Mesothelial cell of epicardium (in vitro differentiated cells): ENCODE measurements at places on chromosomes 3 and 15. TPM values are rescaled to one million over a fixed set of nuclear protein-coding genes. Genes with fewer than 3 reads are reported as not detected.

Gene CFAP100
- not detected in 3 replicates for total RNA-seq

GRCh38 chr3:85297291-85297690 is 338.5 kb downstream of the CADM2 start:
- no peak for DNase-seq
- no peak overlapping the region for H3K27ac ChIP-seq
- no peak overlapping the region for H3K4me3 ChIP-seq

DNA sequence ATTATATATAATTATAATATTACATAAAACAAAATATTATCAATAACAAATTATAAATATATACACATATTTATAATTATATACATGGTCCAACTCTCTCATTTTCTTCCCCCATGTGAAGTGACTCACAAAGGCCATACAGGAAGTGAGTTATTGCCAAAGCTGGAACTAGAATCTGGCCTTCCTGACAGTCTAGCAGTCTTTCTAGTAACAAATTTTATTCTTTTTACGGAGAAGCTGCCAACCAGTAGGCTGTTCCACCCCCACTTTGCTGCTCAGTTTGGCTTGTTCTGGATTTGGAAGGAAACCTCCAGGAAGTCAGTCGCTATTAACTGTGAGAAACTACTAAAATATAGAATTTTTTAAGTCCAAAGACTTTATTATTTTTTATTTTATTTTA is 79.6 kb downstream of the DHX36 start:
- H3K27me3 ChIP-seq = no peaks in the 10 kb centered on the region
- peaks cover 26% of the 10 kb centered on the region for H3K36me3 ChIP-seq
- peaks cover 3% of the 10 kb centered on the region for H3K4me1 ChIP-seq
- no peak overlapping the region for H3K4me3 ChIP-seq
- no peak for DNase-seq

GRCh38 chr3:129607391-129608068 is 1.1 kb upstream of the PLXND1 start:
- peak overlapping the region; percentile 82 for H3K4me3 ChIP-seq
- H3K4me1 ChIP-seq = peaks cover 50% of the 10 kb centered on the region
- peaks cover 33% of the 10 kb centered on the region for H3K27me3 ChIP-seq
- peak overlapping the region; percentile 84 for H3K27ac ChIP-seq
- no peaks in the 10 kb centered on the region for H3K36me3 ChIP-seq
- no peak for DNase-seq

- no peak overlapping the region for H3K4me3 ChIP-seq
- peaks cover 23% of the 10 kb centered on the region for H3K4me1 ChIP-seq
- H3K27me3 ChIP-seq = no peaks in the 10 kb centered on the region
- peak; percentile 34 for DNase-seq
- H3K36me3 ChIP-seq = no peaks in the 10 kb centered on the region
Measured at GRCh38 chr3:69120879-69121464, 1.4 kb downstream of the LMOD3 start.
